NCI-H1930 (cell line): ENCODE measurements at places on chromosomes 7 and 10.

- DNase-seq, result no peak
Measured at GRCh38 chr10:104300736-104301292, 31.8 kb downstream of the GSTO2 start.

- no peak for DNase-seq
Measured at GRCh38 chr10:91689731-91690168, 56.9 kb upstream of the PPP1R3C start.

DNA sequence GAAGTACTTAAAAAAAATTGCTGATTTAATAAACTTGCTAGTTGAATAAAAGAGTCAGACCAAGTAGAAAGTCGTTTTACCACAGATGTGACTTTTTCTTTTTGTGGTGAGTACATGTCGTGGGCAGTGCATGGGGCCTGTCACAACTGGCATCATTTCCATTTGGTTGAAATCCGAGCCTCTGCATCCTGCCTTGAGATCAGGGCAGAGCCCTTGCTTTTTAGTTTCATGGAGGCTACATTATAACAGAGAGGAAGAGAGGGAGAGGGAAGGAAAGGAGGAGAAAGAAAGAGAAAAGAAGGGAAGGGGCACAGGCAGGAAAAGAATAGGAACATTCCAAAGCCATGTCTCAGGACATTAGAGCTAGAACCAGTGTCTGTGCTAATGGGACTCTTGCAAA, 20.4 kb upstream of the INSYN2A start:
- DNase-seq, result no peak

GRCh38 chr10:21196822-21197395, 299.8 kb upstream of the NEBL start:
- DNase-seq, result no peak
